KBM-7 (cell line): ENCODE measurements at places on chromosomes 1 and 21.

DNA sequence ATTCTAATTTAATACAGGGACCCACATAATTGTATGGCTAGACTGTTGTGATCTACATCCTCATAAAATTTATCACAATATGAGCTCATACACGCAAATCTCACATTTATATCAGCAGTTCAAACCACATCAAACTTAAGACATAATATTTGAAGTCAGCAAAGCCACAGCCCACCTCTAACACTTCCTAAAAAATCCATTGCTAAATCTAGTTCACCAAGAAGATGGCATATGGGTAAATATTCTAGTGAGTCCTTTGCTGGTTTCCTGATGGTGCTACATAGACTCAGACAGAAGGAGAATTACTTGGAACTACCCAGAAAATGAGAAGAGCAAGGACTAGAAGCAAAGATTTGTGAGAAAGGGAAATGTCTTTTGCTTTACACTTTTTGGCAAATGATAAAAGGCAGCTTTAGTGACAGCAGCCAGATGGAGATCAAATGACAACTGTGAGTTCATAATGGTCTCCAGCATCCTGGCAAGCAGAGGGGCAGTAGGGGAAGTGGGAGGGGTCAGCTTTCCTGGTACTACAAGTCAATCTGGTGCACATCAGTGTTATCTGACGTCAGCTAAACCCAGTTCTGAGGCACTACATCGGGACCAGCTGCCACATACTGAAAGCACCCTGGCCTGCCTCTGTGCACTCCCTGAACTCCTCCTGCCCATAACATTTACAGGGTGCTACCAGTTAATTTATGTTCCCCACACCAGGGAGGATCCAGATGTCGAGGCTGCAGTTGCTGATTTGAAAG lies 10.6 kb upstream of the GADD45A start:
- peak; percentile 51 for DNase-seq

DNA sequence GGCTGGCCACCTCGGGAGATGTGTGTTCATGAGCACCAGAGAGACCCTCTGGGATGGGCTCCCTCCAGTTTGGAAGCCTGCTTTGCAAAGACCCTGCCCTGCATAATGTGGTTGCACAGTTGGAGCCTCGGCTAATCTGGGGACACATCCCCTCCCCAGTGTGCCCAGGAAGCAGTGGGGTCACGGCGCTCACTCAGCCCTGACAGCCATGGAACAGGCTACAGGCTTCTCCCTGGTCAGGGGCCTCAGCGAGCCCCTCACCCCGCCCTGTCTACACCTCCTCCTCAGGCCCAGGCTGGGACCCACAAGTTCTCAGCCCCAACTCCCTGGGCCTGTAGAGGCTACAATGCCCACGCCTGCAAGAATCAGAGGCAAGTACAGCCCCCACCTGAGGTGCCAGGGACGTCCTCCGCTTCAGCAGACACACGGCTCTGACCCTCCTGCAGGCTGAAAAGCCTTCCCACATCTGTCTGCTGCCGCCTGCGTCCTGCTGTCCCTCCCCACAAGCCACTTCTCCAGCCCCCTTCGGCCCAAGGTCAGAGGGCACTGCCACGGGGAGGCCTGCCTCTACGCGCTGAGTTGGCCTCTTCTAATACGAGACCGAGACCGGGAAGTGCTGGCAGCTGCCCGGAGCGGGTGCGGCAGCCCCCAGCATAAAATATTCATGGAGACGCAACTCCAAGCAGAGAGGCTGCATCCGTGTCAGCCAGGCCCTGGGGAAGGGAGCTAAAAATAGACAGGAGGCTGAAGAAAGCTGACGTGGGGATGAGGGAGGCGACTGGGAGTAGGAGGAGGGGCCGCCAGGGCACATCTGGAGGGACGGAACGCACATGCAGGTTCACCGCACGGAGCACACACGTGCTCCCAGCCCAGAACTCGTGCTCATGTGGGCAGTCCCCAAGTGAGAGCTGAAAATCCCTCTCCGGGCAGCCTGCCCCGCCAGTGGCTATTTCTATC lies 15.2 kb upstream of the GPR153 start:
- no peak for DNase-seq

DNA sequence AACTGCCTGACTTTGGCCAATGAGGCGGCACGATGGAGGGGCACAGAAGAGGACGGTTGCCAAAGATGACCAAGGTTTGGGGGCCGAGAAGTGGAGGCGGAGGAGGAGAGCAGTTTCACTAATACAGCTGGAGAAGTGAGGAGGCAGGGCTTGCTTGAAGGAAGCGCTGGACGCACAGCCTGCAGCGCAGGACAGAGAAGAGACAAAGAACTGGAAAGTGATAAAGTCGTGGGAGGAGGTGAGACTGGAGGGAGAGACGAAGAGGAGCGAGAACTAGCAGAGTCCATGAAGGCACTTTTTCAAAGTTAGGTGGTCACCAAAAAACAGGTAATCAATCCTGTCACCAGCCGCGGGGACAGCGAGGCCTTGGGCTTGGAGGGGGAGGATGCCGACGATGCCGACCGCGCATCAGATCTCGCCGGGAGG lies 771 bp downstream of the PACC1 start:
- peak; percentile 47 for DNase-seq

GRCh38 chr1:38376577-38376976 lies 330.0 kb upstream of the POU3F1 start:
- DNase-seq: no peak

DNA sequence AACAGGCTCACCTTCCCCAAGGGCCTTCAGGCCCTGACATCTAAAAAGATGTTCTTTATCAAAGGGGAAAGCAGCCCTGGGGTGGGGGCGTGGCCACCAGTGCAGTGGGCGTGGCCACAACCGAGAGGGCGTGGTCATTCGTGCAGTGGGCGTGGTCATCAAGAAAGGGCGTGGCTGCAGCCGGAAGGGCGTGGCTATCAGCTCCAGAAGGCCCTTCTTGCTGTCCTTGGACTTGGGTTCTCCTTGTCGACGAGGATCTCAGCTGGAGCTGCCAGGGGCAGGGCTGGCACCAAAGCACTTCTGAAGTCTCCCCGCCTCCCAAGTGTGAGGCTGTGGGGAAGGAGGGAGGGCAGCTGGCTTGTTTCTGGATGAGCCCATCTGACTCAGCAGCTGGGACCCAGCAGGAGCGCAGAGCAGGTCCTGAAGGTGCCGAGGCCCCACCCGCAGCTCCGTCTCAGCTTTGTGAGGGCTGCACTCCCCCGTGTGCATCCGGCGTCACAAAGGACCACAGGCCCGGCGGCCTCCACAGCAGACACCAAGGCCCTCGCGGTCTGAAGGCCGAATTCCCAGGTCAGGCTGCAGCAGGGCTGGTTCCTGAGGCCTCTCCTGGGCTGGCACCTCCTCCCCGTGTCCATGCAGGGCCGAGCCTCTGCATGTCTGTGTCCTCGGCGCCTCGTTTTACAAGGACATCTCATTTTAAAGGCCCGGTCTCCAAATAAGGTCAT lies 12.8 kb downstream of the PDE9A start:
- DNase-seq: peak; percentile 15

- no peak for DNase-seq
Measured at GRCh38 chr1:52836035-52836434, 6.5 kb upstream of the ZYG11A start.

GRCh38 chr1:113818578-113818977 lies 6.3 kb upstream of the RSBN1 start:
- DNase-seq: no peak

DNA sequence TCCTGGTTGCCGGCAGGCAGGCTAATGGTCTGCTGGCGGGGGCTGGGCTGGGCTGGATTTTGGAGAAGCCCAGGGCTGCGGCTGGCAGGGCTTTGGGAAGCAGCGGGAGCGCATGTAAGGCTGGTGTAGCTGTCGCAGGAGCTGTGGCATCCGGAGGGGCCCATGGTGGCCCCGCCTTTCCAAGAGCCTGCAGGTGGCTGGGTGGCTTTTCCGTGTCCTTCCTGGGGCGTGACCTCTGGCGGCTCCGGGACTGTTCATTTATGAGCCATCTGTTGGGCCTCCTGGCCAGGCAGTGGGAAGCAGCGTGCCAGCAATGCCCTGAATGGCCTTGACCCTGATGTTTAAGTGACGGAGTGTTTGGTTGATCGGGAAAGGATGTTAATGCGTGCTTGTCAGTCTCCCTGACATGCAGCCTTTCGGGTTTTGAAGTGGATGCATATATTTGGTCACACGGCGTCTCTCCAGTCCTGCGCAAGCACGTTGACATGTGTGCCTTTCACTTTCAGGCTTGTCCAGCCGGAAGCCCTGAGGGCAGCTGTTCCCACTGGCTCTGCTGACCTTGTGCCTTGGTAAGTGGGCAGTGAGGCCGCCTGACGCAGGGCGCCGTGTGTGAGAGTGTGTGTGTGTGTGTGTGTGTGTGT lies 38.5 kb downstream of the AGPAT3 start:
- DNase-seq: no peak

DNA sequence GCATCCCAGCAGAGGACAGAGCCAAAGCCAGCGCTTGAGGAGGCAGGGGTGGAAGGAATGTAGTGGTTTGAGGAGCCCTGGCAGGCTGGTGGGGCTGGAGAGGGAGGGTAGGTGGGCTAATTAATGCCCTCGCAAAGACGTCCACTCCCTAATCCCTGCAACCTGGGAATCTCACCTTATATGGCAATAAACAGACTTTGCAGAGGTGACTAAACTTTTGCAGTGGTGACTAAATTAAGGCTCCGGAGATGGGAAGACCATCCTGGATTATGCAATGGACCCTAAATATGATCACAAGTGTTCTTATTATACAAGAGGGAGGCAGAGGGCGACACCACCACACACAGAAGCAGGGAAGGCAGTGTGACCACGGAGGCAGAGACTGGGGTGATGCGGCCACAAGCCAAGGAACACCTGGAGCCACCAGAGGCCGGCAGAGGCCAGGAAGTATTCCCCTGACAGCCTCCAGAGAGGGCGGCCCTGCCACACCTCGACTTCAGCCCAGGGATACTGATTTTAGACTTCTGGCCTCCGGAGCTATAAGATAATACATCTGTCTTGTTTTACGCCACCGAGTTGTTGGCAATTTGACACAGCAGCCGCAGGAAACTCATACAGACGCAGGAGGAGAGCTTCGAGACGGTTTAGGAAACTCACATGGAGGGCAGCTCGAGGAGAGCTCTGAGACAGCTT lies 23.1 kb upstream of the NPPB start:
- DNase-seq: no peak

DNA sequence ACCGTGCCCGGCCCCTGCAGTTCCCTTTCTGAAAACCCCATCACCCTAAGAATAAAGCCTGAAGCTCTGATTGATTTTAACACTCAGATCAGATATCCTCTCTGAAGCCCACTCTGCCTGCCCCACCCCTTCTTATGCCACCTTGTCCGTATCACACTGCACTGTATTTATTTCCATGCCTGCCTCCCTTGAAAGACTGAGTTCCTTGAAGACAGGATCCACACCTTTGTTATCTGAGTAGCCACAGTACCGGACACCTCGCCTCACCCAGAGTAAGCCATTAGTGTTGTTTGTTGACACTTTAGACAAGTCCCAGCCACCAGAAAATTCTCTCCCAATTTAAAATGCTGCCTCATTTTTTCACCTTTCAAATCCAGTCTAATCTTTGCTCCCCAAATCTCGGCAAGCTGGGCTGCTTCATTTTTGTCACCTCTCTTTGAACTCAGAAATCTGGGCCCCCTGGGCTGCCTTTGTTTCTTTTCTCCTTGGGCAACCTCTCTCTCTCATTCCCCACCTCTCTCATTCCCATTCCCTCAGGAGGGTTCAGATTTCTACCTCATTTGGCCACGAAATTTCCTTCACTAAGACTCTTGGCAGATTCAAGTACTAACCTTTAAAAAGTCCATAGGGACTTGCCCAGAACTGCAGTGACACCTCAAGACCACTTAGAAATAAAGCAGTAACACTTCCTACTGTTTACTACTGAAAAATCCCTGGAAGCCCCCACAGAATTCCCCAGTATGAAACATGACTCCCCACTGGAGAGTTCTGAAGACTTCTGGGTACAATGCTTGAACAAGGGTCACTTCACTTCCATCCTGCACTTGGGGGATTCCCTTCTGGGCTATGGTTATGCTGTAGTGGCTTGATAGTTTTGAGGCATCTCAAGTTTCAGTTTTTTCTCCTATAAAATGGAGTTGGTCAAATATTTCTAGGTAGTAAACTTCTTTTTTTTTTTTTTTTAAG lies 8.7 kb upstream of the PPP1R15B start:
- no peak for DNase-seq

- no peak for DNase-seq
Measured at GRCh38 chr1:9776685-9777084, 47.1 kb downstream of the CLSTN1 start.

- no peak for DNase-seq
Measured at GRCh38 chr1:178024504-178024903, 54.6 kb upstream of the SEC16B start.

DNA sequence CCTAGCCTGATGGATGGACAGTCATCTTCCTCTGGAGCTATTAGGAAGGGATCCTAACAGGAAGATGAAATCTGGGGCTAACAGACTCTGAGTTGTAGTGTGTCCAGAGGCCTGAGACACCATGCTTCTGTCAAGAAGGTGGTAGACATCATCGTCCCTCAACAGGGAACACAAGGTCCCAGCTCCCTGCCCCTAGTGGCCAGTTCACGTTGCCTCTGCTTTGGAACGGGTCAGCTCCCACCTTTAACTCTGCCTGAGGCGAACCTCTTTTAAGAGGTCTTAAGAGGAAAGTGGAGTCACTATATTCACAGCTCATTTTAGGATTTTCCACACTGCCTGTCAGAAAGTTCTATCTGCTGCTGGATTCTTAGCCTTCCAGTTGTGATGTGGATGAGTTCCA lies 28.3 kb downstream of the LRRC71 start:
- DNase-seq: no peak

GRCh38 chr1:187870552-187870951 lies 1041.8 kb downstream of the PLA2G4A start:
- no peak for DNase-seq

GRCh38 chr1:194930132-194930531 lies 1678.1 kb downstream of the KCNT2 start:
- no peak for DNase-seq

- peak; percentile 87 for DNase-seq
Measured at GRCh38 chr1:16727190-16728111, 12.9 kb upstream of the RNU1-4 start.

DNA sequence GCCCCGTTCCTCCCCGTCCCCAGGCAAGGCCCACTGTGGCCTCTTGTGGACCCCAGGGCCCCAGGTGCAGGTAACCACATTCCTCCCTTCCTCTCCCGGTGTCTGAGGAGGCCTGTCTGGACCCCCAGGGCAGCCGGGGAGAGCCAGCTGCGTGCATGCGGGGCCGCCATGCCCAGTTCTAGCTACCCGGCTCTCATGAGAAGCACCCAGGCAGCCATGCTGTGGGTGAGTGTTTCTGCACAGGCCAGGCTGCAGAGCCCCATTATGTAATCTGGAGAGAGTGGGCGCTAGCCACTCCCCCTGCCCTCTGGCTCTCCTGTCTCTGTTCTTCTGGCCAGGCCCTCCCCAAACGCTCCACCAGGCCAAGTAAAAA lies 18.4 kb upstream of the PLEKHG5 start:
- DNase-seq: no peak
